ENCODE measurements at places on chromosomes 7 and 10. TPM values are rescaled to one million over a fixed set of nuclear protein-coding genes. Genes with fewer than 3 reads are reported as not detected.

The LRRD1 gene
- 0.19 TPM for total RNA-seq

The TSPAN13 gene
- 7.8 TPM for total RNA-seq

The CRYGN gene
- total RNA-seq, result 1.1 TPM

The ZNF425 gene
- 0.97 TPM for total RNA-seq

The CLCN1 gene
- not detected for total RNA-seq

The POLD2 gene
- 39.9 TPM for total RNA-seq

The DDX21 gene
- 55.7 TPM for total RNA-seq

DNA sequence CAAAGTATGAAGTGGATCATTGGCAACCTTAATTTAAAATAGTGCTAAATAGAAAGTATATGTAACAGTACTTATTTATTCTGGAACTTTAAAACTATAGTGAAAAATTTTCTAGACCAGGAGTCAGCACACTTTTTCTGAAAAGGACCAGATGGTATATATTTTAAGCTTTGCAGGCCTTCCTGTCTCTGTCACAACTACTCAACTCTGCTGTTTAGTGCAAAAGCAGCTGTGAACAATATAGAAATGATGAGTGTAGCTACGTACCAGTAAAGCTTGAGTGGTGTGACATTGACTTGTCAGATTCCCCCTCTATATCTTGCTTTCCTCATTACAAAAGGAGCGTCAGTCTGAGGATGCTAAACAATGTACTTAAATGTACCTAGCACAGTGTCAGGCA is 88.1 kb upstream of the IGFBP3 start:
- DNase-seq, result no peak

GRCh38 chr10:97250952-97251351 is 41.5 kb downstream of the ARHGAP19 start:
- no peak for DNase-seq

DNA sequence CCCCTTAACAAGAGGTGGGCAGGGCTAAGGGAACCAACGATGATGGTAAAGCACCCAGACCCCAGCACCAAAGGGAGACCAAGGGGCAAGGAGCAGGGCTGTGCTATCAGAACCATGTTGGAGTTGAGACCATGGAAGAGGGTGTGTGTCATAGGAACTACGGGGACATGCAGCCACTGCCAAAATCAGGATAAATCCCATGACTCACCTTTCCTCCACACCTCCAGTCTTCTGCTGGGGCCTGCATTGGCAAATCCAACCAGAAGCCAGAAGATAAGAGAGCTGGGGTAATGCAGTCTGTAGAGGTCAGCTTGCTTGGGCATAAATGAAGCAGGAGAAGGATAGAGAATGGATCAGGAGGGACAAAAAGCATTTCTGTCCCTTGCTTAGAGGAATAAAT is 42.7 kb upstream of the SMARCD3 start:
- peak; percentile 8 for DNase-seq

GRCh38 chr10:102133373-102134195 is 744 bp downstream of the PPRC1 start:
- peak; percentile 94 for DNase-seq

- no peak for DNase-seq
These were observed 2.1 kb downstream of the CAMK1D start for GRCh38 chr10:12351447-12351846.

GRCh38 chr7:44163591-44163990 is 22.5 kb upstream of the MYL7 start:
- no peak for DNase-seq

DNA sequence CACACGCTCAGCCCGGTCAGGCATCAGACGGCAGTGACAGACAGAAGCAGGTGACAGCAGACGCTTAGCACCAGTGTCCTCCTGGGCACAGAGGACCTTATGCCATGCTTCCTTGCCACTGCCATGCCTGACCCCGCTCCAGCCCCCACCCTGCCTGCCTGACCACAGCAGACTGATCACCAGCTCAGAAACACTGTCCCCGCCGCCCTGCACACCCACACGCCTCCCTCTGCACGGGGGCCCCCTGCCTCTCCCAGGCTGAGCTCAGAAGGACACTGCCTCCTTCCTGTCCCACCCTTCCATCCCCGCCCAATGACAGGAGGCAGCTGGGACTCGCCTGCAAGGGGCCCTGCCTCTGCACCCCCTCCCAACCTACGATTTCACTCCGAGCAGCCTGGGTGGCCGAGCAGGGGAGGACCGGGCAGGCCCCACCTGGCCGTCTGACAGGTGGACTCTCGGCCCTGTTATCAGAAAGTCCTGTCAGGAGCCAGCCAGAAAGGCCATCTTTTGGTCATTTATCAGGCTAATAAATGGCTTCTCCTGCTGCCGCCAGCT is 183.4 kb downstream of the ELFN1 start:
- DNase-seq, result peak; percentile 66

DNA sequence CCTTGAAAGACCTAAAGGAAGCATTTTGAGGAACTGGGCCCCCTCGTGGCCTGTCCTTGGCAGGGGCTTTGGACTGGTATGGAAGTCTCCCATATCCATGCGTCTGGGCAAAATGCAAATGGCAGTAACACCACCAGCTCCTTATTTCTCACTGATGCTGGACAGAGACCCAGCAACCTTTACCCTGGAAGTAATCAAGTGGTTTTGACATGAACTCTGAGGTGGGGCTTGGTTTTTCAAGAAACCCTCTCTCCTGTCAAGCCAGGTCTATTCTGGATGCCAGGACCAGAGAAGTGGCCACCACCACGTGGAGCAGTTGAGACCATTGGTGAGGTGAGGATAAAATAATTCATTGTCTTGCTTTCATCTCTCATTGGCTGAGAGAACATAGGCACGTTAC is 84.4 kb downstream of the OTUD1 start:
- no peak for DNase-seq

DNA sequence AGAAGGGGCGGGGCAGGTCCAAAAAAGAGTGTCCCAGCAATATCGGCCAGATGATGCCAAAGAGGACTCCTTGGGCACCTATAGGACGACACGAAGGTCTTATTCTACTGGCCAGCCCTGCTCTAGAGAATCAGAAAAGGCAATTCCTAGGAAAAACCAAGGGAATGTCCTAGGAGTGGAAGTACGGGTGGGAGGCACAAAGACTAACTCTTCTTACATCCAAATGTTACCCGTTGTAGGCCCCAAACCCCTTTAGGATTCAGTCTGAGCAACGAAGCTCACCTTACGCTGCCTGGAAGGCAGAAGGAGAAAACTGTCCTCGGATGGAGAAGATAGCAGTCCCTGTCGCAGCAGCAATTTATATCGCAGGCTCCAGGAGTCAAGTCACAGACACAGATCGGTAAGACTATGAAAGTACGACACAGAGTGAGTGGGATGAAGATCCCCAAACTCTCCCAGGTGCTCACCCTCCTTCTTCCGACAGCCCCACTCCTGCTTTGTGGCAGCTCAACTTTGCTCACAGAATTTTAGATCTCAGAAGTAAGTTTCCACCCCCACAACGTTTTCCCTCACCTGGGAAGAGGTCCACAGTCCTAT is 558 bp downstream of the TCTN3 start:
- DNase-seq, result no peak

- DNase-seq, result no peak
These were observed 127.3 kb upstream of the ITGB1 start for GRCh38 chr10:33085313-33085833.

- DNase-seq, result peak; percentile 81
These were observed 26.1 kb downstream of the IL15RA start for GRCh38 chr10:5951167-5951711.

GRCh38 chr7:121140790-121141189 is 152.3 kb downstream of the CPED1 start:
- no peak for DNase-seq

GRCh38 chr7:44045226-44046014 is 918 bp downstream of the DBNL start:
- peak; percentile 38 for DNase-seq

DNA sequence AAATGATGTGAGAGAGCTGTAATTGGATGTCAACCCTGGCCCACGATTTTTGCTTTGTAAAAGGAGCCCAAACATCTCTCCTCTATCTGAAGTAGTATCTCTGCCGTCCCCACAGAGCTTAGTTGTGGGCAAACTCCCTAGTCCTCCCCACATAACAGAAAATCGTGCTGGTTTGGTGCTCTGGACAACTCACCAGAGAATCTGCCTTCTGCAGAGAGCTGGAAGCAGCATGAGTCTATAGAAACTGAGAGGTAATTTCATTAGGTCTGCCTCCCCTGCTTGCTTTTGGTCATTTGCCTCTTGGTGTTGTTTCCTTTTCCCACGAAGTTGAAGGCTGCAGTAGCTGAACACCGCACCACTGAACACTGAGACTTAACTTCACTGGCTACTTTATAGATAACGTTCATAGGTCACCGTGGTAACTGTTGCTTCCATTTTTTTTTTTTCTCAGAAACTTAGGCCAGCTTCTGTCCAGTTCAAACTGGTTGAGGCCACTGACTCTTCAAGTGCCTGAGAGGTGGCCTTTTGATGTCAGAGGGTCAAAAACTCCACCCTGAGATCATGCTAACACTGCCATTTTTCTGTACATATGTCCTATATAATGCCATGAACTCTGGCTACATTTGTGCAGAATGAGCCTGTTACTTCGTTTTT is 3.3 kb upstream of the CDCA7L start:
- DNase-seq, result no peak

GRCh38 chr10:92993699-92994272 is 66.8 kb upstream of the CYP26C1 start:
- DNase-seq, result no peak

All from posterior vena cava (tissue), 2 donors.